ENCODE measurements at places on chromosomes 13 and 19.

GRCh38 chr19:49434907-49435583, 6.3 kb downstream of the SLC17A7 start:
- DNase-seq, result no peak

GRCh38 chr19:7648265-7649014, 11.5 kb downstream of the STXBP2 start:
- no peak for DNase-seq

GRCh38 chr19:6476155-6476895, 5.3 kb downstream of the DENND1C start:
- DNase-seq, result peak; percentile 96

- DNase-seq, result no peak
These were observed 177.5 kb downstream of the ABCC4 start for GRCh38 chr13:95123726-95124125.

- no peak for DNase-seq
These were observed 89.5 kb downstream of the EFNB2 start for GRCh38 chr13:106445996-106446395.

- no peak for DNase-seq
These were observed 33.6 kb upstream of the LPAR6 start for GRCh38 chr13:48446464-48446863.

- DNase-seq, result no peak
These were observed 88.7 kb upstream of the PCDH9 start for GRCh38 chr13:67318860-67319259.
